ENCODE measurements at places on chromosomes 6 and 20.
A peak's percentile ranks its signal among the peaks of the same experiment; 100 is the strongest.

- no peak for DNase-seq
- peaks cover 42% of the 10 kb centered on the region for H3K4me1 ChIP-seq
- H3K36me3 ChIP-seq = no peaks in the 10 kb centered on the region
- H3K27me3 ChIP-seq = no peaks in the 10 kb centered on the region
Observed at GRCh38 chr6:17983730-17984129, 3.7 kb downstream of the KIF13A start.

GRCh38 chr20:2956480-2956879 is 83.2 kb downstream of the PTPRA start:
- H3K4me1 ChIP-seq = no peaks in the 10 kb centered on the region
- no peak overlapping the region for H3K27ac ChIP-seq
- no peak overlapping the region for H3K4me3 ChIP-seq
- DNase-seq = no peak

DNA sequence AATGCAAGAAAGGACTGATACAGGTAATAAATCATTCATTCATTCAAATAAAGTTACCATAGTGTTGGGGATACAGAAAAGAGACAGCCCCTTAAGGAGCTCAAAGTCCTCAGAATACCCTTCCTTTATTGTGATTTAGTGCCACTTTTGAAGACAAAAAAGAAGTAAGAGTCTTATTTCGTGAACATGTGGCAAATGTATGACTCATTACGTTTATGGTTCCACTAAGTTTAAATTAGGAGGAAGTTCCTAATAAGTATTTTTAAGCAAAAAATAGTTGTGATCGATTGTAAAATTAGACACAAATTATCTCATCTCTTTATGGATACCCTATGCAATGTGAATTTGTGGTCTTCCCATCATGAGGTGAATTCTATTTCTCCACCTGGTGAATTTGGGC is 38.5 kb upstream of the GCLC start:
- H3K27ac ChIP-seq = no peak overlapping the region
- no peaks in the 10 kb centered on the region for H3K27me3 ChIP-seq
- H3K36me3 ChIP-seq = no peaks in the 10 kb centered on the region
- H3K4me3 ChIP-seq = no peak overlapping the region
- H3K4me1 ChIP-seq = no peaks in the 10 kb centered on the region
- DNase-seq = no peak

DNA sequence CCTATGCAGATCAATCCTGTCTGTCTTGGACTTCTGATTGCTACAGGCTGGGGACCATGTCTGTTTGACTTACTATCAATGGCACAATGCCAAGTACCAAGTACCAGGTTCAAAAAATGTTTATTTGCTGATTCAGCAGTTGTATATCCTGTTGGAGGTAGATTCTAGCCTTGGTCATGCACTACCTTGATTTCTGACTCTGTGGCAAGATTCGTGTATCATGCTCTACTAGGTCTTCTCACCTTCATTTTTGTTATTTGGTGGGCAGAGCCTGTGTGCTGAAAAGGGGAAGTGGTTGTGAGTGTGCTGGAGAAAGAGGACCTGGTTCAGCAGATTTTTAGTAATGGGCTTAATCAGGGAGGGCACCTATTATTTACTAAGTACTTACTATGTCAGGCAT is 192.4 kb upstream of the MYLIP start:
- H3K4me3 ChIP-seq = no peak overlapping the region
- no peaks in the 10 kb centered on the region for H3K4me1 ChIP-seq
- no peaks in the 10 kb centered on the region for H3K27me3 ChIP-seq
- no peaks in the 10 kb centered on the region for H3K36me3 ChIP-seq
- no peak for DNase-seq

DNA sequence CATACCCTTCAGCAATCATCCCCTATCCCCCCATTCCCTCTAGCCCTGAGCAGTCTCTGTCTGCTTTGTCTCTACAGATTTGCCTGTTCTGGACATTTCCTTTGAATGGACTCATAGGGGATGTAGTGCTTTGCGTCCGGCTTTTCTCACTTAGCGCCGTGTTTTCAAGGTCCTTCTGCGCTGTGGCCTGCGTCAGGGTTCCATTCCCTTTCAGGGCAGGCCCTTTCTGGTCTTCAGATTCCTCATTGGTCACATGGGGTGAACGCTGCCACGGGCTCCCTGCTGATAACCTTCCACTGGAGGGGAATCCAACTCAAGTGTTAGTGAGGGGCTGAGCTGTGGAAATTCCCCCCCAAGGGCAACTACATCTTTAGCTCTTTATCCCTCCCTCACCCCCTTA is 36.4 kb upstream of the APCDD1L start:
- peaks cover 32% of the 10 kb centered on the region for H3K4me1 ChIP-seq
- no peak overlapping the region for H3K4me3 ChIP-seq
- H3K36me3 ChIP-seq = no peaks in the 10 kb centered on the region
- H3K27ac ChIP-seq = no peak overlapping the region
- DNase-seq = no peak

DNA sequence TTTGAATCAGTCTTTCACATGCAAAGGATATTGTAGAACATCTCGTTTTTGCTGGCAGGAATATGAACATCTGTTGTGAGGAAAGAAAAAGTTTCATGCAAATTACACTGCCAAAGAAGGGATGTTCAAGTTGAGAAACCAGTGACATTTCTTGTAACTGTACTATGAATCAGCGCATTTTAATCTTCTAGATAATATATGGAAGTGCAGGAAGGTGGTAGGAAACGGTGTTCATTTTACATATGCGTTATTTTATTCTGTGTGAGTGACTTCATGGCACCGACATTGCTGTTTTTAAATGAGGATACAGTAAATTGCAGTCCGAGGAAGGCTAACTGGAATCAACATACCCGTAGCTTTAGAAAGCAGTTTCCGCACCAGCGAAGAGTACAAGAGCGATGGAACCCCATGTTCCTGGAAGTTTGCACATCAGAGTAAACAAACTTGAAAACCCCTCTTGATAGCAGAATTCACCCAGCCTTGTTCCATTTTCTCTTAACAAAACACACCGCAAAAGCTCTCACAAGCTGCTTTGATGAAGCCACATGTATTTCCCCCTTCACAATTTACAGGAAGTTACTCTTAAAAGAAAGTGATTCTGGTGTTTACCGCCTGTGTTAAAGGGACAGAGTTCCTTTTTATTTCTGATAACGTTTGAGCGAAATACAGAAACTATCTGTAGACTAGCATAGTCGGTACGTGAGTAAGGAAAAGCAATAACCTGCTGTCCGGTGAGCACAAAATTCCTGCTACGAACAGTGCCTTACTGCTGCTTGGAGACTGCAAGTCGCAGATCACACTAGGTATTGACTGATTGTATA is 11.5 kb downstream of the PRDM1 start:
- peak overlapping the region; percentile 51 for H3K27ac ChIP-seq
- peak; percentile 23 for DNase-seq
- H3K4me3 ChIP-seq = peak overlapping the region; percentile 78
- H3K36me3 ChIP-seq = no peaks in the 10 kb centered on the region
- H3K4me1 ChIP-seq = peaks cover 30% of the 10 kb centered on the region

- H3K4me1 ChIP-seq = peaks cover 37% of the 10 kb centered on the region
- DNase-seq = peak; percentile 85
- no peaks in the 10 kb centered on the region for H3K27me3 ChIP-seq
- H3K27ac ChIP-seq = peak overlapping the region; percentile 73
- H3K36me3 ChIP-seq = no peaks in the 10 kb centered on the region
Observed at GRCh38 chr6:45419571-45420082, 41.9 kb upstream of the SUPT3H start.

DNA sequence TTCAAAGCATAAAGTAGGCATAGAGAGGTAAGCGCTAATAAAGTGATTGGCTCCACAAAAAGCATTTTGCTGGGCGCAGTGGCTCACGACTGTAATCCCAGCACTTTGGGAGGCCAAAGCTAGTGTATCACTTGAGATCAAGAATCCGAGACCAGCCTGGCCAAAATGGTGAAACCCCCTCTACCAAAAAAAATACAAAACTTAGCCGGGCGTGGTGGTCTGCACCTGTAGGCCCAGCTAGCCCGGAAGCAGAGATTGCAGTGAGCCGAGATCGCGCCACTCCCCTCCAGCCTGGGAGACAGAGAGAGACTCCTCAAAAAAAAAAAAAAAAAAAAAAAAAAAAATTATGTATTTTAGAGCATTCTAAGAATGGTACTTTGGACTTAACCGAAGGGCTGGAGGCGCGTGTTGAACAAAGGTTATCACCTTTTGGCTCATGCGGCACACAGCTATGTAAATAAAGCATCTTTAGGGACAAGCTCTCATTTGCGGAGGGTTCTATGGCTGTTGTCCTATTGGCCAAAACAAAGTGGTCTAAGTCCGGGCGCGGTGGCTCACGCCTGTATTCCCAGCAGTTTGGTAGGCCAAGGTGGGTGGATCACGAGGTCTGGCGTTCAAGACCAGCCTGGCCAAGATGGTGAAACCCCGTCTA is 17.4 kb downstream of the HFE start:
- peaks cover 28% of the 10 kb centered on the region for H3K4me1 ChIP-seq
- H3K36me3 ChIP-seq = no peaks in the 10 kb centered on the region
- peak; percentile 46 for DNase-seq
- no peaks in the 10 kb centered on the region for H3K27me3 ChIP-seq
- peak overlapping the region; percentile 84 for H3K27ac ChIP-seq

DNA sequence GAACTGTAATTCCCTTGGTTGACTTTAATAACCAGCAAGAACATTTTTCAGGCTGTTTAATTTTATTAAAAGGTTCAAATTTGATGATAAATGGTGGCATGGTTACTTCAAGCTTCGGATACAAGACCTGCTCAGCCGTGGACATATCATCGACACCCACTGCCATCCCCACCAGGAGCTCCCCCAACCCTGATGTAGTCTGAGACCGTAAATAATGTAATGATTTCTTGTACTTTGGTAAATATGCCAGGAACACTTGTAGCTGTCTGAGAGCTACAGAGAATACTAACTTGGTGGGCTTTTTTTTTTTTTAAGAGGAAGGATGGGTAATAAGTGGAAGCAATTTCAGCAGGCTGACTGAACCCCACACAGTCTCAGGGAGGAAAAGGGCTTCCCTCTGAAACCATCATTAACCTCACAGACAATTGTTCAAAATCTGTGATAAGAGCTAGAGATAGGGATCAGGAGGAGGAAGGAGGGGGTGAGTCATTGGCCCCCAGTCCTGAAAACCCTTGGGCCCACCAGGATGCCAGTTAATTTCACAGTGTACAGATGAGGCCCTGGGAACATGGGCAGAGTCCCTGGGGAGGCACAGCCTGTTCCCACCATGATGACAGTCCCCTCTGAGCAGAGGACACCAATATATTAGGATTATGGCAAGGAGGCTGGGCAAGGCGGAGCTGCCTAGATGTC is 56.0 kb downstream of the APCDD1L start:
- no peaks in the 10 kb centered on the region for H3K4me1 ChIP-seq
- no peak for DNase-seq
- no peak overlapping the region for H3K4me3 ChIP-seq
- H3K36me3 ChIP-seq = no peaks in the 10 kb centered on the region
- H3K27me3 ChIP-seq = no peaks in the 10 kb centered on the region
- H3K27ac ChIP-seq = no peak overlapping the region

DNA sequence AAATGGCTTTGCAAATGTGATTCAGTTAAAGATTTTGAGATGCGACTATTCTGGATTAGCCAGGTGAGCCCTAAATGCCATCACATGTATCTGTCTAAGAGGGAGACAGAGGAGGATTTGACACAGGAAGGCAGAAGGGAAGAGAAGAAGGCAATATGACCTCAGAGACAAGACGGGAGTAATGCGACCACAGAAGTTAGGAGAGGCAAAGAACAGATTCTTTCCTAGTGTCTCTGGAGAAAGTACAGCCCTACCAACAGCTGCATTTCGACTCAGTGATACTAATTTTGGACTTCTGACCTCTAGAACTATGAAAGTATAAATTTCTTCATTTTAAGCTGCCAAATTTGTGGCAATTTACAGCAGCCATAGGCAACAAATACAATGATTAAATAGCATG is 24.2 kb upstream of the TPD52L1 start:
- no peak for DNase-seq
- H3K27me3 ChIP-seq = no peaks in the 10 kb centered on the region
- H3K27ac ChIP-seq = no peak overlapping the region
- no peak overlapping the region for H3K4me3 ChIP-seq

- H3K4me3 ChIP-seq = no peak overlapping the region
- no peaks in the 10 kb centered on the region for H3K36me3 ChIP-seq
- DNase-seq = no peak
- no peaks in the 10 kb centered on the region for H3K4me1 ChIP-seq
- H3K27me3 ChIP-seq = no peaks in the 10 kb centered on the region
Observed at GRCh38 chr6:70351461-70351860, 48.6 kb upstream of the COL9A1 start.

- H3K4me3 ChIP-seq = no peak overlapping the region
- peak overlapping the region; percentile 97 for H3K27ac ChIP-seq
- DNase-seq = peak; percentile 92
- no peaks in the 10 kb centered on the region for H3K27me3 ChIP-seq
- H3K36me3 ChIP-seq = no peaks in the 10 kb centered on the region
Observed at GRCh38 chr6:2986722-2987221, 12.9 kb upstream of the NQO2 start.

DNA sequence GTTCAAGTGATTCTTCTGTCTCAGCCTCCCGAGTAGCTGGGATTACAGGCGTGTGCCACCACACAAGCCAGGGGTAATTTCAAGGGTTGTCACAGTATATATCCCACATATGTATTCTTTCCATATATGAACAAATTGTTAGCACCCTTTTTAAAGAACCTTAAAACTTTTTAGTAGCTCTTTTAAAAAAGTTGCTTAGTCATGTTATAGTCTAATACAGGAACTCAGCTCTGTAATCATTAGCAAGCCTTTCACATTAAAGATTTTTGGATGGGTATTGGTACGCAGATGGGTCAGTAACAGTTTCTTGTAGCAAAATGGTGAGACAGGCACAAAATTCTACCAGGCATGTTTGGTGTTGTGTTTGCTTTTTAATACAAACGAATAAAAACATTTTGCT is 10.9 kb downstream of the AMD1 start:
- H3K27ac ChIP-seq = no peak overlapping the region
- H3K4me3 ChIP-seq = no peak overlapping the region
- no peaks in the 10 kb centered on the region for H3K27me3 ChIP-seq
- no peak for DNase-seq
- H3K4me1 ChIP-seq = peaks cover 23% of the 10 kb centered on the region

- H3K4me3 ChIP-seq = peak overlapping the region; percentile 86
- no peaks in the 10 kb centered on the region for H3K36me3 ChIP-seq
Observed at GRCh38 chr6:118935331-118935668, 341 bp upstream of the MCM9 start.

DNA sequence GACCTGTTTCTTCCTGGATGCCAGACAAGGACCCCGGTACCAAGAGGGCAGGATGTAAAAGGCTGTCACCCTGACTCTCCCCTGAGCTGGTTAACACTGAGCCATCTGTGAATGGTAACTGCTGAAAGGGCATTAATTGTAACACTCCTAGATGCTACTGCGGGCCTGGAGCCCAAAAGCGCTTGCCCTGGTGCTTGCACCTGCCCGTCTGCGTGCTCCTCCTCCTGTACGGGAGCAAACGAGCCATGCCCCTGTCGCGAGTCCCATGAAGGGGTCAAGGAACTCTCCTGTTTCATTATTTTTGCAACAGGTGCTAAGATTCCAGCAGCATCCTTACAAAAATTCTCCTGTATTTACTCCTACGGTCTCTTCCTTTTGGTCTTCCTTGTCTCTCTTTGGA is 140.0 kb upstream of the LAMA2 start:
- no peak overlapping the region for H3K27ac ChIP-seq
- H3K4me1 ChIP-seq = peaks cover 16% of the 10 kb centered on the region
- no peak overlapping the region for H3K4me3 ChIP-seq
- no peaks in the 10 kb centered on the region for H3K27me3 ChIP-seq
